ENCODE measurements at places on chromosomes 5 and 9.
A peak's percentile ranks its signal among the peaks of the same experiment; 100 is the strongest.

- no peak for DNase-seq
Measured at GRCh38 chr9:70466976-70467561, 52.6 kb upstream of the KLF9 start.

GRCh38 chr5:96893342-96893741 is 17.0 kb downstream of the ERAP2 start:
- no peak for DNase-seq

DNA sequence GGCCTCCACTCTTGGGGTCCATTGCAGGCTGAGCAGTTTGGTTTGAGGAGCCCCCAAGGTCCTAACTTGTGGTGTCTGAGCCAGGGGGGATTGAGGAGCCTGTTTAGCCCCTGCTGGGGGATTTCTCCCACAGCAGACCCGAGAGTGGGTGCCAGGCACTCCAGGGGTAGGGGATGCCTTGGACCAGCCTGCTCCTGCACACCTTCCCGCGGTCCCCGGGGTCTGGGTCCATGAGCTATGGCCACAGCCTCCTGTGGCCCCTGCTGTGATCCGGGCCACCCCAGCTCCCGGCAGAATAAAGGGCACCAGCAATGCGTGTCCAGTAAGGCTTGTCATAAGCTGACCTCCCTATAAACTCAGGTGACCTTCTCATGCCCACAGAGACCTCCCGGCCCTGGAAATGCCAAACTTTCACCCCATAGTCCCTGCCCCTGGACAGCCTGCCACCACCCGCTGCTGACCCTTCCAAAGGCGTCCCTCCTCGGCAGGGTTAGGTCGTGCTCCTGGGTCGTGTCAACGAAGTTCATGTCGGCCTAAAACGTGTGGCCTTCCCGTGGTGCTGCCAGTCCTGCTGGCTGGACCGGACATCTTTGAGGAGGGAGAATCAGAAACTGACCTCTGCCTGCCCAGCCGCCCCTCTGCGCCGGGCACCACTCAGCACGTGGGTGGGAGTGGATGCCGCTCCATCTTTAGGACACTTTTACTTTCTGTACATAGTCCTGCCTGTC is 137.6 kb downstream of the MRPL36 start:
- DNase-seq = no peak

GRCh38 chr5:41721516-41721915 is 148.7 kb downstream of the OXCT1 start:
- no peak for DNase-seq

DNA sequence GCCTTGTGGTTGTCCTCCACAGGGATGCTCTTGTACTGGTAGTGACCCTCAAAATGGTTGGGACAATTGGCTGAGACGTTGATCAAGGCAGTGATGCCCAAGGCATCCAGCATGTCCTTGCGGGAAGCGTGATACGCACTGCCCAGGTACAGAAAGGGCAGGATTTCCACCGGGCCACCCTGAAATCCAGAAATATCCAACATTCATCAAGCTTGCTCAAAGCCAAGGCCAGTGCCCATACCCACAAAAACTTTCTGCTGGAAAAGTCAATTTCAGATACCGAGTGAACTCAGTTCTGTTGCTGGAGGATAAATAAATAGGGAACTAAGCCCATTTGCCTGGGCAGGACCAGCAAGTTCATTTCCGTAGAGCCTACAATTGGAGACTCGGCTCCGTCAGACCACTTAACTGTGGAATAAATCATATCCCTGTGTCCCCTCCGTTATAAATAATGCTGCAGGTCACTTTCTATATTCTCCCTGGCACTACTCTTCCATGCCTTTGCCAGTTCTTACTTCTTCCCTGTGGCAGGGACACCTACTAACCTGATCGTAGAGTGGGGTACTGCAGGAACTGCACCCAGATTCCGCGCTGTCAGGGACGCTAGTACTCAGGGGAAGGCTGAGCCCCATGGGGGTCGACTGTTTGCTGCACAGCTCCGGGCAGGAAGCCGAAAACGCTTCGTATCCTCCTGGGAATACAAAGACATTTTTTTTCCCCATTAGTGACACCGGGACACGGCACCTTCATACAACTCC is 1.2 kb downstream of the DUSP1 start:
- DNase-seq = peak; percentile 54

DNA sequence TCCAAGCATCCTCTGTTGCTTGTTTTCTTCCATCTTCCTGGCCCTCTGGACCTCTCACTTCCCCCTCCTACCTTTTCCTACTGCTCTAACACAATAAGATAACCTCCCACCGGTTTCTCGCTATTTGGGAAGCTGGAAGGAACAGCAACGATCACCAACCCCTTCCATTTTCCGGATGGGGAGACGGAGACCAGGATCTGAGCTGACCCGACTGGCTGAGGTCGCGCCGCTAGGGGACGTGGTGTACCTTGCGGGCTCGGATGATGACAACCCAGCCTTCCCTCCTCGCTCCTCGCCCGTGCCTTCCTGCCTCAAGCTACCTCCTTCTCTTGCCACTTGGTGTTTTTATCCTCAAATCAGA is 1.9 kb downstream of the LPAR1 start:
- peak; percentile 21 for DNase-seq

DNA sequence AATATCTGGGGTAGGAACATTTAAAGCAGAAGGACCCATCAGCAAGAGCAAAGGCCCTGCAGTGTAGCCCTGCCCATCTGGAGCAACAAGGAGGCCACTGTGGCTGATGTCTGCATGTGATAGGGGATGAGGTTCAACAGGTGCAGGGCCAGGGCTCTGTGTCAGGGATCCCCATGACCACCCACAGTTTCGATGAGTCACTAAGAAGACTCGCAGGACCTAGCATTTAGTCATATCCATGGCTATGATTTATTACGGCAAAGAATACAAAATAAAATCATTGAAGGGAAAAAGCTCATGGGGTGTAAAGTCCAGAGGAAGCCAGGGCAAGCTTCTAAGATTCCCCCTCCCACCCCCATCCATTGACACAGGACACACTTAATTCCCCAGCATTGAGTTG is 188.6 kb downstream of the ADGRV1 start:
- no peak for DNase-seq

GRCh38 chr5:167840527-167841130 is 450.8 kb upstream of the WWC1 start:
- DNase-seq = no peak

DNA sequence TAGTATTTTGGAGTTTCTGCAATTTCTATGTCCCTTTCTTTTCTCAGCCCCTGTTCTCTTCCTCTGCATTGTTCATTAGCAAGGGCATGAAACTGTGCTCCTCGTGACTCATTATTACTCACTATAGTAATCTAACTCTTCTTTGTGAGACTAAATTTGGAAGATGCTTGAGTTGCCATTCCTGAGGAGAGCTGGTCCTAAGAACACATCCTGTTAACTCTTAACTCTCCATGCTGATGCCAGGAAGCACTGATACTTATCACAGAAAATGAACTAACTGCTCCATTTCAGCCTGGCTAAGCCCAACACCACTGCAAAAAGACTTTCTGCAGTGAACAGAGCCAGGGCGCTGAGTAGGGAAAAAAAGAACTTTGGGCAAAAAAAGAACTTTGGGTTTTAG is 10.6 kb upstream of the CSNK1A1 start:
- DNase-seq = no peak

DNA sequence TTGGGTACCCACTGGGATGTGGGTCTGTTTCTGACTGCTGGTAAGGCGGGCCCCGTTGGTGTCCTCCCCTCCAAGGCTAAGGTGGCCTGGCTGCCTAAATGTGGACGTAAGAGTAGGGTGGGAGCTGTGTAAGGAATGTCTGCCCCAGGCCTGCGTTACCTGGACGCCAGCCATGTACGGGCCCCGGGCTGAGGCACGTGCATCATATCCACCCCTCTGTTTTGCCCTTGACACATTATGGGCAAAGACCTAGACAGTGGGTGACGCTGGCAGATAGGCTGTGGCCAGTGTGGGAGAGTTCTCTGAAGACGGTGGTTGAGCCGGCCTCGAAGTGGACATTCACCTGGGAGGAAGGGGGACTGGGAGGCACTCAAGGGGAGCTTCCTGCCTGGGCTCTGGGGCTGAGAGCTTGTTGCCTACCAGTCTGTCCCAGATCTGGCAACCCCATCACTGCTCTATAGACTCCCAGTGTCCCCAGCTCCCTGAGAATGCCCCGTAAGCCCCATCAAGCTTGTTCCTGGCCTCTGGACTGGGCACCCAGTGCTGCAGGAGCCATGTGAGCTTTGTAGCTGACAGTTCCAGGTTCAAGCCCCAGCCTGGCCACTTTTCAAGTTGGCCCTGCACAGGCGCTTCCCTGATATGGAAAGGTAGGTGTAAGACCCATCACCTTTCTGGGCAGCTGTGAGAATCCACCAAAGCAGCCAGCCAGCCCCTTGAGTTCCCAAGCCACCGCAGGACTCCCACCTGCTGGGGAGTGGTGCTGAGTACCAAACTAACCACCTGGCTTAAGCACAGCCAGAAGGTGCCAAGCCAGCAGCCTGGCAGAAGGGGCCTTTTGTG is 3.2 kb upstream of the PRR7 start:
- no peak for DNase-seq

- DNase-seq = no peak
Measured at GRCh38 chr9:112170235-112170634, 4.9 kb downstream of the SUSD1 start.

- peak; percentile 92 for DNase-seq
Measured at GRCh38 chr9:91361291-91362050, at the start of gene AUH. TSS of gene AUH (minus strand) at chr9:91361918. CDS start at chr9:91361889, 29 bp downstream.

- DNase-seq = no peak
Measured at GRCh38 chr5:178284996-178285395, 52.4 kb upstream of the PHYKPL start.

DNA sequence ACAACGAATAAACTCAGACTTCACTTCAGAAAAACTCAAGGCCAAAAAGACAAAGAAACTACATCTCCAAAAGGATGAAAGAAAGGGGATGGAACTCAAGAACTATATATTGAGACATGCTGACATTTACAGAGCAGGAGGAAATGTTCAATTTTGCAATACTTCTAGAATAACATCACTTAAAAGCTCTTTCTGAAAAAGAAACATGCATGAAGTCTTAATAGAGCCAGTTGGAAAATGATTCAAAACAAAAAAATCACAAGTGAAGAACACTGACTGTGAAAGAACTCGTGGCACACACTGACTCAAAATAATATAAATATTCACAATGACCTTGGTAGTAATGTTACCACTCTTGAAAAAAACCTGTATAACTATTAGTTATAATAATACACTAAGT is 267.8 kb upstream of the NREP start:
- DNase-seq = no peak

GRCh38 chr5:57817001-57817453 is 334.4 kb upstream of the ACTBL2 start:
- no peak for DNase-seq

GRCh38 chr9:126611592-126612325 is 2.0 kb upstream of the LMX1B start:
- DNase-seq = peak; percentile 50

GRCh38 chr5:83430130-83431010 is 41.2 kb upstream of the VCAN start:
- peak; percentile 19 for DNase-seq

- peak; percentile 43 for DNase-seq
Measured at GRCh38 chr9:133990366-133991213, 1.5 kb downstream of the VAV2 start.

DNA sequence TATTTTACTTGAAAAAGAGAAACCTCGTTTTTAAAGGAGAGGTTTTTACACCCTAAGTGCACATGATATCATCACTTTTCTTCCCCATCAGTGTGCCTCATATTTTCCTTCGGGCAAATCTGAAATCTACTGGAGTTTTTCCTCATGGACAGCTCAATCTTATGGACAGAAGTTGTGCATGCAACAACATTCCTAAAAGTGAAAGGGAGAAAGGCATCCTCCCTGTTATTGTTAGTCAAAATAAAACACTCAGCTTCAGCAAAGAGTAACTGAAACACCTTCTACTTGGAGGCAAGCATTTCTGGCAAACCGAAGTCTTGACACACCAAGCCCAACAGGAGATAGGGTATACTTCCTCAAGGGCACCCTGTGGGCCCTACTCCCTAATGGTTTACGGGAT is 217.9 kb downstream of the BNC2 start:
- no peak for DNase-seq

- peak; percentile 72 for DNase-seq
Measured at GRCh38 chr5:141508798-141509611, 20.1 kb downstream of the PCDHGC5 start.

- DNase-seq = no peak
Measured at GRCh38 chr5:121503111-121503840, 348.4 kb upstream of the FTMT start.

DNA sequence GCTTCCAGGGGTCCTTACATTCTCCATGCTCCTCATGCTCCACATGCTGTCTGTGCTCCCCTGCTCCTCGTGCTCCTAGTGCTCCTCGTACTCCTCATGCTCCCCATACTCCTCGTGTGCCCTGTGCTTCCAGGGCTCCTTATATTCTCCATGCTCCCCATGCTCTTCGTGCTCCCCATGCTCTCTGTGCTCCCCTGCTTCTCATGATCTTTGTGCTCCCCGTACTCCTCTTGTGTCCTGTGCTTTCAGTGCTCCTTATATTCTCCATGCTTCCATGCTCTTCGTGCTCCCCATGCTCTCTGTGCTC is 51.9 kb downstream of the TRIP13 start:
- no peak for DNase-seq

- DNase-seq = no peak
Measured at GRCh38 chr5:173963182-173963838, 25.7 kb upstream of the C5orf47 start.

- no peak for DNase-seq
Measured at GRCh38 chr9:31519826-31520225, 864.6 kb upstream of the ACO1 start.

DNA sequence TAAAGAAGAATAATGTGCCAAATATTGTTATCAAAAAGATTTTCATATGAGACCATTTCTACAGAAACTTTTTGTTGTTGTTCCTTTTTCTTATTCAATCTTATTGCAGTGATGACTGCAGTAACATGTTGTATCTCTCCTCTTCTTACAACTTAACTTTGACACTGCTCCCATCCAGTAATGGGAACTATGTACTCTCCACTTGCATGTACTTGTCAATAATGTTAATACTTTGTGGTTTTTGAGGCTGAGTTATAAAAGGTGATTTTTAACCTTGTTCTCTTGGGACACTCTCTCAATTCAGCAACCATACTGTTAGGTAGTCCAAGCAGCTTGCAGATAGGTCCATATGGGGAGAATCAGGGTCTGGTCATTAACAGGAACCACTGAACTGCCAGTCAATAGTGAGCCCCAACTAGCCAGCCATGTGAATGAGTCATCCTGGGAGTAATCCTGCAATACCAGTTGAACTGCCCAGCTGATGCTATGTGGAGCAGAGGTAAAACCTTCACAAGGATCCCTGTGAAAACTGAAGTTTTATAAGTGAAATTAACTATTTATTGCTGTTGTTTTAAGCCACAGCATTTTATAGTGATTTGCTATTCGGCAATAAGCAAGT is 199.6 kb upstream of the DAB2 start:
- DNase-seq = no peak

- no peak for DNase-seq
Measured at GRCh38 chr9:72294936-72295335, 70.1 kb downstream of the ZFAND5 start.

GRCh38 chr5:57937501-57938173 is 455.0 kb upstream of the ACTBL2 start:
- no peak for DNase-seq

Measured in ovary (tissue), 10 donors.